ENCODE measurements at places on chromosomes 7 and 10.

DNA sequence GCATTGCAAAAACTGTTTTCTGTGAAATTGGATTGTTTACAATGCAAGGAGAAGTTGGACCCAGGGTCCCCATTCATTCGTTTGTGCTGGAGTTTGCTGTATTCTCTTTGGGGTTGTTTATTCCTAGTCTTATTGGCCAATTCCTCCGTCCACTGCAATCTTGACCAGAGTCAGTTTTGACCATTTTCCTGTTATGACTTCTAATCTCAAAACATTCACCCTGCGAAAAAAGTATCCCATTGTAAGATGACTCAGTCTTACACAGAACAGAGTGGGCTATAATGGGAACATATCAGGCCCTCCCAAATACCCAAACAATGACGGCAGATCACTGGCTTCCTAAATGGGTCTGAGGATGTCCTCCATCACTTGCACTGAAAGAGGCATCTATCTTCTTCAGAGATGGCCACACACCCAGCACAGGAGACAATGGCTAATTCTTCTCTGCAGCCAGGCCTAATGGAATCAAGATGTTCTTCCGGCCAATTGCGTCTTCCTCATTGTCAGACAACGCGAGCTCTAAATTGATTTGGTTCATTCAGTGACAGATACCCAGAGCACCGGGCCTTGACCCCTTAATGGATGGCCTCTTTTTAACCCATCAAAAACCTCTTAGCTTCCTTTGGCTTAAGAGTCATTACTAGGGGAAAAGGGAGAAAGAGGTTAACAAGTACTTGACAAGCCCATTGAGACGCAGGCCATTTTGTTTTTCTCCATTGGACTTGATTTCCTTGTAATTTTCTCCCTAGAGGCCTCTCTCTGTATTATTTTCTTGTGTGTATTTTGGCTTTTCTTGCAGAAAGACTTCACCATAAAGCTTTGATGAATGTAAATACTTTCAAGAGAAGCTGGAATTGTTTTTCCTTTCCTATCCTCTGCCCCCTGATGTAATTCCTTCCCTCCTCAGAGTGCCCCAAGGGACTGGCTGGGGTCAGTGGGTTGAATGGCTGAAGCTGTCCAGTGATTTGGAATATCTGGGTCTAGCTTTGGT, 129.6 kb downstream of the PRPF18 start:
- no peak for DNase-seq

DNA sequence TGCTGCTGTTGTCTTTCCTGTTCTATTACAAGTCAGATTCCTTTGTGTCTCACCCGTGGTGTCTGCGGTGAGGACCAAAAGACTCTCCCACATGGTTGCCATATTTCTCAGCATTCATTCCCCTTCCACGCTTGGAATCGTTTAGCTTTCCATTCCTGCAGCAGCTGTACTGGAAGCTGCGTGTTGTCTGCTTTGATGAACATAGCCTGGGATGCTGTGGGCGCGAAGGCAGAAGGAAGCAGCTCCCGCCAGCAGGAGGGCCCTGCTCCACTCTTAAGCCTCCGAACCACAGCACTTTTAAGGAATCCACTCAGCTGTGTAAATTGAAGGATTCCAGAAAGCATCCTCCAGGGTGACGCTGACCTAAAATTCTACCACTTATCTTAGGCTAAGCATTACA, 303.6 kb upstream of the PITRM1 start:
- no peak for DNase-seq

- DNase-seq: no peak
Measured at GRCh38 chr10:114540236-114540635, 117.8 kb downstream of the ABLIM1 start.

DNA sequence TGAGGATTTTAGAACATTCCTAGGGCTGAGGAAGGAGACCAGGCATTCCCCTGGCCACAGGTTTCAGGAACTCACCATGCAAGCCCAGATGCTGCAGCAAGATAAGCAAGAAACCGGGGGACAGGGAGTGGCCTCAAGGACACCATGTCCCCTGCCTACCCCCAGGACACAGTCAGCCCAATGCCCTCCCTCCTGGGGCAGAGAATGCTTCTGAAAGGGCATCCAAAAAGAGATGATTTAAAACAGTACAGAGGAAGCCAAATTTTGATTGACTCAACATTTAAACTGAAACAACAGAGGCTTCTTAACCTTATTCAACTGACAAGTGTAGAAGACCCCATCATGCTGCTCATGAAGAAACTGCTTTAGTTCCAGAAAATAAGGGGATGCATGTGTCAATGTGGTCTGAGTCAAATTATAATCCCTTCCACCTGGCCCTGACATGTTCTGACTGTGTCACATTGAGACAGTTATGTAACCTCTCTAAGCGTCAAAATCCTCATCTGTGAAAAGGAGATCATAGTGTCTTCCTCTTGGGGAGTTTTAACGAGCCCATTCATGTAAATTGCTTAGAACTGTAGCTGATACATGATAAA, 60.0 kb downstream of the ICA1 start:
- no peak for DNase-seq

- DNase-seq: no peak
Measured at GRCh38 chr7:1974290-1975101, 258.2 kb downstream of the MAD1L1 start.

DNA sequence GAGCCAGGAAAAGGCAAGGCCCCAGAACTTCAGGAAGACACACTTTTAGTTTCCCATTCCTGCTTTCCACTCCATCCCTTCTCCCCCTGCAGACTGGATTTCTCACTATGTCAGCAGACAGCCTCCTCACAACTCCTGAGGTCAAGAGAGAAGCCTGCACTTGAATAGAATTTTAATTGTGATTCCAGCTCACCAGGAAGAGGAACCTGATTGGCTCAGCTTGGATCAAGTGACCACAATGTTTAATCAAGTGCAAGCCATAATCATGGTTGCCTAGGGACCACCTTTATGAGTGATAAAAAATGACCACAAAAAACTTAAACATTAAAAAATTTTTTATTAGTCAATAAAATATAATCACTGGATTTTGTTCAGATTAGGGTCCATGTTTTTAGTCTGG, 244.7 kb upstream of the RHOBTB1 start:
- DNase-seq: no peak

- no peak for DNase-seq
Measured at GRCh38 chr10:1549591-1550290, 187.6 kb downstream of the ADARB2 start.

Data from activated CD8-positive, alpha-beta memory T cell treated with anti-CD3 and anti-CD28 coated beads for 4 hours (primary cell).